ENCODE measurements at places on chromosomes 13 and 19.

GRCh38 chr13:101170306-101170705 lies 246.0 kb downstream of the NALCN start:
- no peak for DNase-seq

- no peak for DNase-seq
Measured at GRCh38 chr19:1210227-1210538, 4.6 kb downstream of the STK11 start.

DNA sequence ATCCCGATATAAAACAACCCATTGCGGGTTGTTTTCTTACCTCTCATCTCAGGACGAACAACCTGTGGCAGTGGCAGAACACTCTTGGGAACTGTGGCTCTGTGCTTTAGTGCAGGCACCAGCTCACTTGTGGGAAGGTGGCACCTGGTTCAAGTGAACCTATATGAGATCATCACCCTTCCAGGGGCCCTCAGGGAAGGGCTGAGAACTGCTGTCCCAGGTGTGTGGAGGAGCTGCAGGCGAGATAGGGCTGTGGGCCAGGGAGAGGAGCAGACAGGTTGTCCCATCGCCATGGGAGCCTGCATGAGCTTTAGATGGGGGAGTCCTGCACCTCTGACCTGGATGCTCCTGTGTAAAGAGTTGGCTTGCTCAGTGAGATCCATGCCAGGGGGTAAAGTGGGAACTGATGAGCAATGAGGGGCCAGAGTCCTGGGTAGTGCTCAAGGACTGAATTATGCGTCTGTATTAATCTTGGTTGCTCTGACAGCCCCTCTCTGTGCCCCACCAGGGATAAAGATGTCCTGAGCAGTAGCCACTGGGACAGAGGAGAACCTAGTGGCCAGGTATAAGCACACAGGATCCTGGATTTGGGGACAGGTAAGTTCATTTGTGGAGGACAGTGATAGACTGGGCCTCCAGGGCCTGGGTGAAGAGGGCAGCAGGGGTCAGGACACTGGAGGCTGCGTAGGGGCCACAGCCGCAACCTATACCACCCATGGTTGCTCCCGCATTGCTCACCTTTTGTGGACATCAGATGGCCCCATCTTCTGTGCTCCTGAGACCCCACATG lies 8.7 kb downstream of the CEACAM4 start:
- DNase-seq, result no peak

GRCh38 chr13:32174366-32174765 lies 140.8 kb downstream of the ZAR1L start:
- DNase-seq, result no peak

DNA sequence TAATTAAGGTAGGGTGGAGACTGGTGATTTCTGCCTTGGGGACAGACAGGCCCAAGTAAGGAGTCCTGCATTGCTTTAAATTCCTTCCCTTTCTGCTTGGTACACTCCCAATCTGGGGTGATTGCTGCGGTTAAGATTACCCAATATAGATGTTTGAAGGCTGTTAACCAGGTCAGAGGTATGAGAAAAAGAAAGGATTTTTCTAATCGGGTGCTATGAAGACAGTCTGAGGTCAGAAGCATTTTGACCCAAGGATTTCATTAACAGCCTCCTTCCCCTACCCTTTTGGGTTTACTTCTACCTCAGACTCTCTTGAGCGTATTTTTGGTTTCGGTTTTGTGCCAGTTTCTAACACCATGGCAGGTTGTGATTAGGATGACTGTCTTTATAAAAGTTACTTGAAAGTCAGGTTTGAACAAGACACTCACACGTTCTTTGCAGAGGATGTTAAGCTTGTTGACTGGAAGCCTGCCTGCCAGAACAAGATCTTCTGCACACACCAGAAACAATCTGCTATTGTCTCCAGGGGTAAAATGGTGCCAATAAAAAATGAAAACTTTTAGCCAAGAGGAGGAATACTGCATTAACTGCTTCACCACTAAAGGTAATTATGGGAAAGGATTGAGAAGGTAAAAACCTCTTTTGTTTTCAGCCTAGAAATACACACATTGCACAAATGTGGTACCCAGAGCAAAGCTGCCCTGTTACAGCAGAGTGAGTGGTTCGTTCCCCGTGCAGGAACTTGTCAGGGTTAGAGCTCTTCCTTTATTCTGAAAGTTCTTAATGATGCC lies 108.8 kb downstream of the NDFIP2 start:
- no peak for DNase-seq

DNA sequence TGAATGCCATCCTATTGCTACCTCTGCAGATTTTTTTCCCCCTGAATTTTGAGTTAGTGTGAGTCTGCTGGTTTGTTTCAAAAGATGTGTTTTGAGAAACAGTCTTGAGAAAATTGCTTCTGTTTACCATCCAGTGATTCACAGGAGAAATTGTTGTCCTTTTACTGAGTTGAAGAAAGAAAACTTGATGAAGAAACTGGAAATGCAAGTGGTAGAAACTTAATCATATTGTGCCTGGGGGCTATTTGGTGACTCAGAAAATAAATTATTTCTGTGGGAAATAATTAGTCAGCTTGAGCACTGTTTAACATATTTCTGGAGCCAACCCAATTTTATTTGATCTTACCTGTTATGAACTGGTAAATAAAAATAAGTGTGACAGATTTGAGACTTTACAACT lies 35.4 kb downstream of the PAN3 start:
- DNase-seq, result no peak

DNA sequence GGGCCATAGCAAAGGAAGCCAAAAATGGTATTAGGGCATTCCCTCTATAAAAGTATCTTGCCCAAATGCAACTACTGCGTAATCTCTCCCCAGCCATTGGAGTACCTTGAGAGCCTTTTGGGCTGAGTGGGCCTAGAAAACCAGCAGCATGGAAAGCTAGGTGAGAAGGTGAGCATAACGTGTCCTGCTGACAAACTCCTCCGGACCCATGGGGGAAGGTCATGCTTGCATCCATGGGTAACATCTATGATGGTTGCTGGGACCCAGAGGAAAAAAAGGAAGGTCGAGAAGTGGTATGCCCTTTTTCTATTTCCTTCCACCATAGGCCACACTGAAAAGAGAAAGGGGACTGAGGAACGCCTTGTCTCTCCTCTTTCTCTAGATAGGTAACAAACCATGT lies 57.4 kb downstream of the ZNF728 start:
- no peak for DNase-seq

DNA sequence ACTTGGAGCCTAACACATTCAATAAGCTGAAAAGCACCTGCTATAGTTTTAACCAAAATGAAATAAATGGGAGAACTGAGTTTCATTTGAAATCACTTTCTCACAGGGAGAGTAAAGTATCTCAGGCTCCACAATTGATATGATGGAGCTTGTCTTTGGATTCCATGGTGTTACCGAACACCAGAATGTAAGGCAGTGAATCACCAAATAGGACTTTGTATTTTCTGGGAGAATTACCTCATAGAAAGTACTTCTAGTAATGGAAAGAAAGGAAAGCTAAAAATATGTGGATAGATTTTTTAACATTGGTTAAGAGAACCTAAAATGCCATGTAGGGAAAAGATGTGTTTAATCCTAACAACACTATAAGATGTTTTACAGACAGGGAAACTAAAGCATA lies 123.6 kb downstream of the NALCN start:
- no peak for DNase-seq

- no peak for DNase-seq
Measured at GRCh38 chr19:40995355-40995754, 4.3 kb downstream of the CYP2B6 start.

DNA sequence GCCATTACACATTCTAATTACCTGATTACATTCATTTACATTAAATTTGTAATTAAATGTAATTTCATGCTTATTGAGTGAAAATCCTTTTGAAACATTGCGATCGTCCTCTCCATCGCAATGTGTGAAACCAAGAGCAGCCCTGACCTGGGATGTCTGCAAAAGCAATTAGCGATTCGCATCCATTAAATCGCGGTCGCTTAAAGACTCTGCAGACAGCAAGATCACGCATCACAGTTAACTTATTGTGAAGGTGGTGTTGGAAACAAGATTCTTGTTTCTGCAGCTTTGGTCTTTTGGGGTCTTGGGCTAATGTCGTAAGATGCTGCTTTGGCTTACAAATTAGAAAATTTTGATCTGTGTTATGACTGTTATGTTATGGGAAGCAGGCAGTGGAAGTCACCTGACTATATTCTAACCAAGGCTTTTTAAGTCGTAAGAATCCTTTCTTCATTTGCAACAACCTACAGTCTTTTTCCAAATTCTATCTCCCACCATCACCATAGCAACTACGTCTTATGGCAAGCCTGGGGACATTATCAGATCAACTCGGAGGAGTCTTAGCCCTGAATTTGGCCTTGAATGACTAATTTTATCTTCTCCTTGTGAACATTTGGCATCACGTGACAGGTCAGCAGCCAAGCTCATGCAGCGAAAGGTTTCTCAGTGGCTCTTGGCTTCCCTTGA lies 142.8 kb upstream of the SOX1 start:
- DNase-seq, result no peak

DNA sequence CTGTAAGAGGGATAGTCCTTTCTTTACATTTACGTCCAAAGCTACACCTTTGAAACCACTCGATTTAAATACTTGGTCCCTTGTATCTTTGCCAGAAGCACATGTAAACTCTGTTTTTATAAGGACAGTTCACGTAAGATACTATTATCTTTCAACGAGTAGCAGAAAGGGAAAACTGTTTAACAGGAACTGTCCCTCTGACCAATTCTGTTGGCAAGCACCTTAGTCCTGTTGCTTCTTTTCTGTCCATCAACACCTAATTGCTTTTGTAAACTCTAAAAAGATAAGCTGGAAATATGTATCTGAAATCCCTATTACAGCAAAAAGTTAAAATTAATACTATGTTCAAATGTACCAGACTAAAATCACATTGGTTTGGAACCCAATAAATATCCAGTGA lies 37.4 kb downstream of the PCDH9 start:
- no peak for DNase-seq

DNA sequence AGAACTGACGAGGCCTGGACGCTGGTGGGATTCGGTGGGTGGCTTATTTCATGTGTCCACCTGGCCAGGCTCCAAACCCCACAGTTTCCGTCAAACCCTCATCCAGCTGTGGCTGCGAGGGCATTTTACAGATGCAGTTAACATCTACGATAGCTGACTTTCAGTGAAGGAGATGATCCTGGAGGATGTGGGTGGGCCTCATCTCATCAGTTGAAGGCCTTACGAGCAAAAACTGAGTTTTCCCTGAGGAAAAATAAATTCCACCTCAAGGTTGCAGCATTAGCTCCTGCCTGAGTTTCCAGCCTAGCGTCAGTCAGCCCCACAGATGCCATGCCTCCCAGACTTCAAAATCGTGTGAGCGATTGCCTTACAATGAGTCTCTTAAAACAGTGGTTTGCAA lies 111.1 kb upstream of the PEG3 start:
- DNase-seq, result no peak

DNA sequence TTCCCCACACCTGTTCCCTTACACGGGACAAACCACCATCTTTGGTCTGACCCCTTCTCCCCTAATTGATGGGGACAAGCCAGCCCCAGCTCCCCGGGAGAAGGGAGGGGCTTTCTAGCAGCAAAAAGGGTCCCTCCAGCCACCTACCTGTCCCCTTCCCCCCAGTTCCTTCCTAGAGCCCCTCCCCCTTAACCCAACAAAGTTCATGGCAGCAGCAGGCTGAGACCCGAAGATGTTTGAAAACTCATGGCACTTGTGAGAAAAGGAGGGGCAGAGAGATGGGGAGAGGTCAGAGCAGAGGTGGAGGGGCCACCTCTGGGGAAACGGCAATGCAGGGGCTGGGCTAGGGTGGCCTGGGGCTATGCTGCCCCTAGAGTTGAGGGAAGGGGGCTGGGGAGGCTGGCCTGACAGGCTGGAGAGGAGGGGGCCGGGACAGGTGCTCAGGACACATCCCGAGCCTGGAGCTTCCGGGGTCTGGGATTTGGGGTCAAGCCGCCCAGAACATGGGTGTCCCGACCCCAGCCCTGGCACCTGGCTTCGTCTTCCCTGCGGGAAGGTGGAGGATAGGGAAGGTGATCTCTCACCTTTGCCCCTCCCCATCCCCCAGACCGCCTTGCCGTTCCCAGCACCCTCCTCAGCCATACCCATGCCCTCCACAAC lies 12.5 kb upstream of the ASF1B start:
- no peak for DNase-seq

DNA sequence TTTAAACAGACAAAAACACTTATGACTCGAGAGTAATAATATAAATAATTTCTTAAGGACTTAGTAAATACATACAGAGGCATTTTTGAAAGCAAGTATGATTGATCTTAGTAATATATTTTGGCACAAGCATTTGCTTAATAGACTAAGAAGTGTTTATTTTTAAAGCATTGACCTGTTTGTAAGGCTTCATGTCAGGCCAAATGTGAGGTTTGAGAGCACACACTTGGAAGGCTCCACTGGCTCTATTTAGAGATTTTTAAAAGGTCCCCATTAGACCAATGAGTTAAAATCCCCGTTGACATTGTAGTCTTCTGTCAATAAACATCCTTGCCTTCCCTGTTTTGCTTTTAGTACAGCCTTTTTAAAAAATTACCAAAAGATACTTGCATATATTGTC lies 50.4 kb downstream of the ATP8A2 start:
- no peak for DNase-seq

DNA sequence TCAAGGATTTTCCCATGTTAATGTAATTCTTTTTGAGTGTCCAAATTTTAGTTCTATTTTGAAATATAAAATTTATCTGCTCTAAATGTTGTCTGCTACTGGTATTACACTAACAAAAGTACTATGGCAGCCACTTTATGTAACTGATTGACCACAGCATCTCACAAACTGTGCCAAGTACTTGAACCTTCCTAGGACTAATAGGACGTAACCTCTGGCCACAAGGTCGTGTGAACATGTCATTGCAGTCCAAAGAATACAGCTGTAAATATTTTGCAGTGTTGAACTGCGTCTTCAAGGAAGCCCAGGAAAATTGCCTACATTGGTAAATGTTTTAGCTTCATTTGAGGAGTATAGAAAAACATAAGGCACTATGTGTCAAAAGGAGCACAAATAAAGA lies 1.9 kb downstream of the KCTD4 start:
- no peak for DNase-seq

DNA sequence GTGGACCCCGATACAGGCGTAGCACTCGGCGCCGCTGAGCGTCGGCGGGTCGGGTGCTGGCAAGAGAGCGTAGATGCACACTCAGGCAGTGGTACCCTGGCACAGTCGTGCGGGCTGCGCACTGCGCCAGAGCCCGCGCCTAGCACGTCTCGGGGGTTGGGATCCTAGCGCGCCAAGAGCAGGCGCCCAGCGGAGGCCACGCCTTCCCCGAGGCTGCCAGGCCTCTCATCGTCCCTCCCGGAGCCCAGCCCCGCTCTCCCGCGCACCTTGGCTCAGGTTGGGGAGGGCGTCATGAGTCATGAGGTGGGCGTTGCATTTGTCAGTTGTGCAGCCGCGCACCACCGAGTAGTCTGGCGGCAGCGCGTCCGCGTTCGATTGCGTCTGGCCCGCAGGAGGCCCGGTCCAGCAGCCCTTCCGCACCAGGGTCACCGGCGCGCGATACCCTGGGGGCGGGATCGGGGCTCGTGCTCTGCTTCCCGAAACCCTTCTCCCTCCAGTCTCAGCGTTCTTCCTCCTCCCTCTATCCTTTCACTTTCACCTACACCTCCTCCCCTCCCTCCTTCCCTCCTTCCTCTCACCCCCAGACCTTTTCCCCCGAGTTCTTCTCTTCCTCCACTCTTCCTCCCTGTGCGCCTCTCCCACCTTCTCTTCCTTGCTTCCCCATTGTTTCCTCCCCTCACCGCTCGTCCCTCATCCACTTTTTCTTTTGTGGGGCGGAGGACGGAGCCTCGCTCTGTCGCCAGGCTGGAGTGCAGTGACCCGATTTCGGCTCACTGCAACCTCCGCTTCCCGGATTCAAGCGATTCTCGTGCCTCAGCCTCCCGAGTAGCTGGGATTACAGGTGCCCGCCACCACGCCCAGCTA lies 3.5 kb downstream of the LYPD5 start:
- DNase-seq, result no peak

- no peak for DNase-seq
Measured at GRCh38 chr13:98584668-98585397, 7.9 kb upstream of the STK24 start.

Data from stimulated activated effector memory CD8-positive, alpha-beta T cell treated with anti-CD3 and anti-CD28 coated beads, Interleukin-12 subunit alpha, Interleukin-12 subunit beta, amount 100 ng/mL, for 72 hours (primary cell).